Stomach (tissue), 19 donors: ENCODE measurements at places on chromosomes 16 and 17. TPM values are rescaled to one million over a fixed set of nuclear protein-coding genes. Genes with fewer than 3 reads are reported as not detected.
A peak's percentile ranks its signal among the peaks of the same experiment; 100 is the strongest.

The CDR2L gene
- 45.5 TPM for total RNA-seq

- no peaks in the 10 kb centered on the region for H3K27me3 ChIP-seq
- no peaks in the 10 kb centered on the region for H3K36me3 ChIP-seq
- no peaks in the 10 kb centered on the region for H3K4me1 ChIP-seq
- H3K4me3 ChIP-seq, result no peak overlapping the region
Observed at GRCh38 chr16:26697807-26698206, 368.9 kb upstream of the C16orf82 start.

The HSD17B1 gene
- not detected for total RNA-seq

The RAMP2 gene
- total RNA-seq, result 15.2 TPM

DNA sequence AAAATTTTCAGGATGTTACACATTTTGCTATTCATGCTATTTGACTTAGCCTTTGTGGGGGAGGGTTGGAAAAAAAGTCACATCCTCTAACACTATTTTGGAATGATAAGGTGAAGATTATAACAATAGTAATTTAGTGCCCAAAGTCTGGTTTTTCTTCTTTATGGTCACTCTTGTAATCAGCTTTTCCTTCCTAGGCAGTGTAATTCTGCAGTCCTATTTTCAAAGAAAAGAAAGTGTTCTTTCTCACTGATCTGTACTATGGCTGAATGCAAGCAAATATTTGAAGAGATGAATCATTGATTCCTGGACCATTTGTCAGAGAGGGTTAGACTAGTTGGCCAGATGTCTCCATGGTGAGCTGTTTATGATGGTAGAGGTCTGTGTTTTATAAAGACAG, 8.4 kb downstream of the RSPRY1 start:
- H3K27ac ChIP-seq, result no peak overlapping the region
- H3K36me3 ChIP-seq, result no peaks in the 10 kb centered on the region

GRCh38 chr16:85425074-85425662, 188.0 kb upstream of the GSE1 start:
- H3K4me3 ChIP-seq, result no peak overlapping the region
- peaks cover 51% of the 10 kb centered on the region for H3K4me1 ChIP-seq
- H3K27ac ChIP-seq, result no peak overlapping the region
- no peaks in the 10 kb centered on the region for H3K27me3 ChIP-seq
- no peaks in the 10 kb centered on the region for H3K36me3 ChIP-seq

DNA sequence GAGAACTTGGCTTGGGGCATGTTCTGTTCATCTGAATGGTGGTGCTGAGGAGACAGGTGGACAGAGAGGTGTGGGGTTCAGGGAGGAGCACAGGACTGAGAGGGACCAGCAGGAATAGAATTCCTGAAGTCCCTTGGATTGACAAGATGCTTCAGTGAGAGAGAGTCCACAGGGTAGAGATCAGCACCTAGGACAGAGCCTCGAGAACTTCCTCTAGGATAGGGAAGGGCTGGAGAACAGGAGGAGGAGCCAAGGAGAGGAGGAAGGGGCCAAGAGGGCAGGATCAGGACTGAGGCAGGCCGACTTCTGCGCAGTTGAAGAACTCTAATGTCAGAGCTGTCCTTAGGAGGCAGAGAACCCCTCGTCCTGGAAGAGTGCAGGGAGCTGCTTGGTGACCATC, 138.4 kb downstream of the PRKCB start:
- DNase-seq, result peak; percentile 9
- H3K36me3 ChIP-seq, result no peaks in the 10 kb centered on the region
- no peak overlapping the region for H3K4me3 ChIP-seq
- no peaks in the 10 kb centered on the region for H3K27me3 ChIP-seq

The NXPH3 gene
- total RNA-seq, result 1.3 TPM

The RDM1 gene
- not detected for total RNA-seq

The KAT7 gene
- total RNA-seq, result 57.8 TPM

DNA sequence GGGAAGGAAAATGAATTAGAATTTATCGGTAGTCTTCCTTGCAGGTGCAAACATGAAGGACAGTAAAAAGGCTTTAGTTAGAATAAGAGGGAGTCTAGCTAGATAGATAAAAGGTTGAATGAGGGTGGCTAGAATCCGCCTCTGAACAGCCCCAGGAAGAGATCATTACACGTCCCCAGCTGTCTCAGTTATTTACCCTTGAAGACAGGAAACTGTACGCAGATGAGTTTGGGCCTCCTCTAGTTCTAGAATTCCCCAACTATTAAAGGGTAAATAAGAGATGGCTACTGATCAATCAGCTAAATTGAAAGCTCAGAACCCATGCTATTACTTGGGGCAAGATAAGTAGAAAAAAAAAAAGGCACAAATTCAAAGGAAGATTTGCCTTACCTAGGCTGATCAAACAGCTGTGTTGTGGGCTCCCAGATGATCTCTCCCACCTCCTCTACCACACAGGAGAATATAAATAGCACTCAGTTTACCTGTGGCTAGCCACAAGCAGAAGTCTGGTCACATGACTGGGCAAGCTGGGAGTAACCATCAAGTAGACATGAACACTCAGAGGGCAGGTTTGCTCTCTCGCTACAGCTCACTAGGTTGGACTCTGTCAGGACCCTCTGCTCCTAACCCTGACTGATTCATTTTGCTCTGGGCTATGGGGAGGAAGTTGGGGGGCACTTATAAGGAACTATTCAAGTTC, 17.0 kb downstream of the FAM117A start:
- no peak overlapping the region for H3K4me3 ChIP-seq
- peak overlapping the region; percentile 53 for H3K27ac ChIP-seq

The GRB7 gene
- total RNA-seq, result 43.9 TPM

- H3K36me3 ChIP-seq, result no peaks in the 10 kb centered on the region
- no peak overlapping the region for H3K4me3 ChIP-seq
- peaks cover 12% of the 10 kb centered on the region for H3K4me1 ChIP-seq
- no peak overlapping the region for H3K27ac ChIP-seq
- no peak for DNase-seq
Observed at GRCh38 chr17:74868908-74869255, 3.9 kb downstream of the FDXR start.

- no peaks in the 10 kb centered on the region for H3K27me3 ChIP-seq
- DNase-seq, result no peak
- H3K4me1 ChIP-seq, result peaks cover 36% of the 10 kb centered on the region
- H3K27ac ChIP-seq, result peak overlapping the region; percentile 67
- H3K36me3 ChIP-seq, result peaks cover 29% of the 10 kb centered on the region
- H3K4me3 ChIP-seq, result no peak overlapping the region
Observed at GRCh38 chr17:18987230-18987610, 17.3 kb downstream of the FAM83G start.

- H3K27me3 ChIP-seq, result no peaks in the 10 kb centered on the region
- H3K4me3 ChIP-seq, result no peak overlapping the region
- peak; percentile 74 for DNase-seq
- peak overlapping the region; percentile 56 for H3K27ac ChIP-seq
Observed at GRCh38 chr17:68576811-68577496, 24.2 kb downstream of the FAM20A start.

GRCh38 chr16:35745191-35745590, 2285.8 kb downstream of the TP53TG3F start:
- no peak for DNase-seq
- no peak overlapping the region for H3K4me3 ChIP-seq
- no peak overlapping the region for H3K27ac ChIP-seq
- no peaks in the 10 kb centered on the region for H3K36me3 ChIP-seq

DNA sequence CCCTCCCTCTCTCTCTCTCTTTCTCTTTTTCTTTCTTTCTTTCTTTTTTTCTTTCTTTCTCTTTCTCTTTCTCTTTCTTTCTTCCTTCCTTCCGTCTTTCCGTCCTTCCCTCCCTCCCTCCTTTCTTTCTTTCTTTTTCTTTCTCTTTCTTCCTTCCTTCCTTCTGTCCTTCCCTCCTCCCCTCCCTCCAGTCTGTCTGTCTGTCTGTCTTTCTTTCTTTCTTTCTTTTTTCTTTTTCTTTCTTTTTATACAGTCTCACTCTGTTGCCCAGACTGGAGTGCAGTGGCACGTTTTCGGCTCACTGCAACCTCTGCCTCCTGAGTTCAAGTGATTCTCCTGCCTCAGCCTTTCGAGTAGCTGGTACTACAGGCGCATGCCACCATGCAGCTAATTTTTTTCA, 14.4 kb downstream of the CA4 start:
- H3K27me3 ChIP-seq, result no peaks in the 10 kb centered on the region
- no peak overlapping the region for H3K27ac ChIP-seq
- DNase-seq, result no peak
- peaks cover 27% of the 10 kb centered on the region for H3K4me1 ChIP-seq

DNA sequence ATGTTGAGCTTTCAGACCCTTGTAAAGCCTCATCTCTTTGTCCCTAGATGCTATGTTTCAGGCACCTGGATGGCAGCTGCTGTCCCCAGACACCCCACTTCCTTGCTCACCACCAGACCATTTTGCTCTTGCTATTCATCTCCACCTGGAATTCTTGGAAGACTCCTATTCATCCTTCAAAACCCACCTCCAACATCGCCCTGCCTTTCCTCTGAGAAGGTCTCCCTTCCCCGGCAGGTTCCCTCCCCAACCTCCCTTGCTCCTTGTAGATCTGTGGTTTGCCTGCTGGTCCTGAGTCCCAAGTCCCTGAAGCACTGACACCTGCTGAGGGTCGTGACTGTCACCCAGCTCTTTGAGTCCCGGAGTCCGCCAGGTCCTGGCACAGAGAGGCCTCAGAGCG, 9.9 kb downstream of the ZNF469 start:
- DNase-seq, result no peak
- no peaks in the 10 kb centered on the region for H3K36me3 ChIP-seq
- H3K4me1 ChIP-seq, result peaks cover 16% of the 10 kb centered on the region
- H3K4me3 ChIP-seq, result no peak overlapping the region
- H3K27me3 ChIP-seq, result peaks cover 50% of the 10 kb centered on the region

GRCh38 chr17:80025796-80026195, 9.9 kb downstream of the TBC1D16 start:
- H3K4me3 ChIP-seq, result no peak overlapping the region
- no peaks in the 10 kb centered on the region for H3K27me3 ChIP-seq
- H3K4me1 ChIP-seq, result peaks cover 52% of the 10 kb centered on the region

- DNase-seq, result no peak
- H3K4me1 ChIP-seq, result no peaks in the 10 kb centered on the region
- no peak overlapping the region for H3K27ac ChIP-seq
- no peaks in the 10 kb centered on the region for H3K27me3 ChIP-seq
Observed at GRCh38 chr17:61505846-61506627, 53.8 kb downstream of the TBX4 start.

- DNase-seq, result peak; percentile 47
- peaks cover 14% of the 10 kb centered on the region for H3K4me1 ChIP-seq
- no peak overlapping the region for H3K4me3 ChIP-seq
- no peaks in the 10 kb centered on the region for H3K27me3 ChIP-seq
Observed at GRCh38 chr17:33968350-33969044, 286.6 kb upstream of the CCL2 start.

The OMG gene
- not detected for total RNA-seq

DNA sequence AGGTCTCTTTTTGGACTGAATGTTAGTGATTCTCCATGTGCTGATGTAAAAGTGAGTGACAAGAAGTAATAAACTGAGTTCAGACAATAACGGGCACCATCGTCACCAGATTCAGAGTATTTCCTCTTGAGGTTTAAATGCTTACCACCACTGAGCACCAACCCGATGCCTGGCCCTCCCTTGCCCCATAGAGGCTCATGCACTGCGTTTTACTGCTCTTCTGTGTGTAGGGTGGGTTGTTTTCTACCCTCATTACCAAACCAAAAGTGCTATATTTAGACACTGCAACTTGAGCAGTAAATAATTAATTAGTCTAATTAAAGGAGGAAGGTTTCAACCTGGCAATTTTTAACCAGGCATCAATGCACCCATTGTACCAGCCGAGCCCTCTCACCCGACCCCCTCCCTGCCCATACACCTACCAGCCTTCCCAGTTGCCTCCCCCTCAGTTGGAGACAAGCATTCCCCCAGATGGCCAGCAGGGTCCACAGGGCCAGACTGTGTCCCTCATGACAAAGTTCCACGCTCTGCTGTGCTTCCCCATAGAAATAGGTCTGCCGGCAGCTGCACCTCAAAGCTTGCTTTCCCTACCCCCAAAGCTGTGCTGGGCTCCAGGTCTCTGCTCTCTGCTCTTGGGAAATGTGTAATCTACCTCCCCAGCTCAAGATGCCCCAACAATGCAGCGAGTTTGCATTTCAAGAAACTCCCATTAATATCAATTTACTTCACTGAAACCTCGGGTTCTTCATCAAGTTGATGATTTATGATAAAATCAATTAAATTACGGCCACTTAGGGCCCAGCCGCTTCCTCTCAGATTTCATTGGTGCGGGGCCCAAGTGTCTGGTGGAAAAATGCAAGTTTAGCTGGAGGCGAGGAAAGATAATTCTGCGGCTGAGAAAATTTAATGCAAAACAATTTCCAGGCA, 16.0 kb downstream of the HOXB4 start:
- no peak for DNase-seq
- H3K27me3 ChIP-seq, result peaks cover 90% of the 10 kb centered on the region
- H3K27ac ChIP-seq, result peak overlapping the region; percentile 93
- H3K36me3 ChIP-seq, result no peaks in the 10 kb centered on the region

GRCh38 chr17:5254903-5255521, 20.4 kb upstream of the SCIMP start:
- no peaks in the 10 kb centered on the region for H3K27me3 ChIP-seq
- peak; percentile 30 for DNase-seq
- H3K4me1 ChIP-seq, result no peaks in the 10 kb centered on the region
- H3K4me3 ChIP-seq, result no peak overlapping the region
- H3K36me3 ChIP-seq, result no peaks in the 10 kb centered on the region

DNA sequence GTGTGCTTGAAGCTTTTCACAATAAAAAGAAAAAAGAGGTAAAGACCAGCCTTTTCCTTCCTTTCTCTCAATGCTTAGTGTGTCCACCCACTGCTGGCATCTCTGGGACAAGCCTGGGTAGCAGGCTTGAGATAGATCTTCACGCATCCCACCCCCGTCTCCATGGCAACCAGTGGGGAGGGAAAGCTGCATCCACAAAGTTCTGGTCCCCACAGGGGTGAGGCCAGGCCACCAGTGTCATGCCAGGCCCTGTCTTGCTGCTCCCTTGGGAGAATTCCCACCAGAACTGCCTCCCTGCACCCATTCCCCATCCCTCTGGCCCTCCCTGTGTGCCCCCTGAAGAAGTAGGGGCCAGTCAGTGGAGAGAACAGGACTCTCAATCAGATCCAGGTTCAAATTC, 259.9 kb downstream of the MRTFB start:
- H3K27ac ChIP-seq, result no peak overlapping the region
- H3K4me1 ChIP-seq, result no peaks in the 10 kb centered on the region
- no peaks in the 10 kb centered on the region for H3K27me3 ChIP-seq
- no peak overlapping the region for H3K4me3 ChIP-seq
- DNase-seq, result no peak

DNA sequence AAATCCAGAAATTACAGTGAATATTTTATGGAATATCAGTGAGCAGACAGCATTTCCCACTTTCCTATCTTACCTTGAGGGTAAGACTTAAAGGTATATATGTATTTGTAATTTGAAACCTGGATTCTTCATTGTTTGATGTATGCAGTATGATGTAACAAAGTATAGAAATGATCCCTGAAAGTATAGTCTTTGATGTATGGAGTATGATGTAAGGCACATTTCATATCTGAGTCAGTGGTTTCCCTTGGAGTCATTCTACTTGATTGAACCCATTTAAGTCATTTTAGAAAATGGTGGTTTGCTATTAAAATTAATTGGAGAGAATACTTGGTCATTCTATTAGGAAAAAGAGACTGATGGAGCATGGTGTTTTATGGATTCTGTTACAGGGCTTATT, 10.1 kb downstream of the AMZ2 start:
- H3K27ac ChIP-seq, result no peak overlapping the region
- no peaks in the 10 kb centered on the region for H3K27me3 ChIP-seq
- peaks cover 4% of the 10 kb centered on the region for H3K4me1 ChIP-seq
- H3K36me3 ChIP-seq, result peaks cover 41% of the 10 kb centered on the region
- no peak overlapping the region for H3K4me3 ChIP-seq
